Non-pigmented ciliary epithelial cell (primary cell): ENCODE measurements at places on chromosomes 13 and 19.
A peak's percentile ranks its signal among the peaks of the same experiment; 100 is the strongest.

DNA sequence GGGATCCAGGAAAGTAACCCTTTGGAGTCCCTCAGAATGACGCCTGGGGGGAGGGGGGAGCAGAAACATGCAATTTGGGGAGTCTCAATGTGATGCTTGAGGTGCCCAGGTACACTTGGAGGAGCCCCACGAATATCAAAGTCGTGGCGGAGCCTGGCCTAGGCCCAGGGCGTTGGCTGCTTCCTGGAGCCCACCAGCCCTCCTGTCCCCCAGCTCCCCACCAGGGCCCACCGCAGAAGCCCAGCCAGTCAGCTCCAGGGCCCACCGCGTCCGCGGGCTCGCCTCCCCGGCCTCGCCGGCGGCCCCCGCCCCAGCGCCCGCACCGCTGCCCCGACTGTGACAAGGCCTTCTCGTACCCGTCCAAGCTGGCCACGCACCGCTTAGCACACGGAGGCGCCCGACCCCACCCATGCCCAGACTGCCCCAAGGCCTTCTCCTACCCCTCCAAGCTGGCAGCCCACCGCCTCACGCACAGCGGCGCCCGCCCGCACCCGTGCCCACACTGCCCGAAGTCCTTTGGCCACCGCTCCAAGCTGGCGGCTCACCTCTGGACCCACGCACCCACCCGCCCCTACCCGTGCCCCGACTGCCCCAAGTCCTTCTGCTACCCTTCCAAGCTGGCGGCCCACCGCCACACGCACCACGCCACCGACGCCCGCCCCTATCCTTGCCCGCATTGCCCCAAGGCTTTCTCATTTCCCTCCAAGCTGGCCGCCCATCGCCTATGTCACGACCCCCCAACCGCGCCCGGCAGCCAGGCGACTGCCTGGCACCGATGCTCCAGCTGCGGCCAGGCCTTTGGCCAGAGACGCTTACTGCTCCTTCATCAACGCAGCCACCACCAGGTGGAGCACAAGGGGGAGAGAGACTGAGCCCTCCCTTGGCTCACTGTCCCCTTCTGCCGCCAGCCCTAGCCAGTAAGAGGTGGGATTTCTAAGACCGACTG, 2.1 kb downstream of the ZNF575 start:
- no peak for DNase-seq

- no peak for DNase-seq
Measured at GRCh38 chr19:31002518-31003244, 346.6 kb downstream of the TSHZ3 start.

GRCh38 chr19:50222691-50223438, 19.4 kb downstream of the MYH14 start:
- DNase-seq = no peak

DNA sequence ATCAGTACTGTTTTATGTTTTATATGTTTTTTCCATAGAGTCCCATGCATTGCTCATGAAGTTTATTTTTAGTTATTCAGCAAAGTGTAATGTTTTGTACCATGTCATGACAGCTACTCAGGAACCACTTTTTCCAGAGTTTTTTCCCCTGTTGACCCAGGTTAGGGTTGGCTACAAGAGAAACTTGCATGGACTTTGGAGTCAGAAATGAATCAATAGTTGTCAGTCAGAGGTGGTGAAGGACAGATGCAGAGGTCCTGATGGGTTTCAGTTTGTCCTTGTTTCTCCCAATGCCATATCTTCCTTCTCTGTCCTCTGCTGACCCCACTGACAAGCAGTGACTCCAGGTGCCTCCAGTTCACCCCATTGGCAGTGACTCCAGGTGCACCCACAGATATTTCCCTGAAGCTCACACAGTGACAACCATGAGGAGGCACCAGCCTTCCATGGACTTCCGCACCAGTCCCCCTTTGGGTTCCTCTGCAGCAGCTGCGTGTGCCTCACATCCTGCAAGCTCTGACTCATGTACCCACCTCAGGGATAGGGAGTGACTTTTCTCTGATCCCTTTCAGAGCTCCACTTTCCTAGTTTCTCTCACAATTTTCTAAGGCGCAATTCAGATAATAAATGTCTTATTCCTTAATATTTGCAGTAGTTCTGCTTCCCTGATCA, 92.1 kb downstream of the AKAP11 start:
- peak; percentile 43 for DNase-seq

DNA sequence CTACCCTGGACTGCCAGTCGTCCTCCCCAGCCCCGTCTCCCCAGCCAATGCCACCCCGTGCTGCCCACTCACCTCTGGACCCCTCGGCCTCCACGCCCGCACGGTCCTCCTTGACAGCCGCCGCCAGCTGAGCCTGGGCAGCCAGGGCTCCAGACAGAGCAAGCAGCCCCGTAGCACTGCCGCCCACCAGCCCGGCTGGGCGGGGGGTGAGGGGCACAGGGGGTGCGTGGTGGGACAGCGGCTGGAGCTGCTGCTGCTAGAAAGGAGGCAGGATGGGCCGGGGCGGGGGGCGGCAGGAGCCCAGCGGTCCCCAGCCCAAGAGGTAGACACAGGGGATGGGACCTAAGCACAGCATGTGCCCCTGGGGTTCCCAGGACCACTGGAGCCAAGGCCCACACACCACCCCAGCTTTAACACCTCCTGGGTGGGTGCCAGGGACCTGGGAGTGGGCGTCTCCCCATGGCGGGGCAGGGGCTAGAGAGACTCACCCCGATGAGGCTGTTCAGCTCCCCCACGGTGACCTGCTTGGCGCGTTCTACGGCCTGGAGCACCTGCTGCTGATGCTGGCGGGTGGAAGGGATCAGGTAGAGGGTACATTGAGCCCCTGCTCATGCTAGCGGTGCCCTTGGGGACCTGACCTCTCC, 9.7 kb downstream of the TLE2 start:
- DNase-seq = no peak

- no peak for DNase-seq
Measured at GRCh38 chr13:40706439-40706838, 40.0 kb upstream of the FOXO1 start.

GRCh38 chr13:50928102-50928501, 18.5 kb downstream of the RNASEH2B start:
- no peak for DNase-seq

DNA sequence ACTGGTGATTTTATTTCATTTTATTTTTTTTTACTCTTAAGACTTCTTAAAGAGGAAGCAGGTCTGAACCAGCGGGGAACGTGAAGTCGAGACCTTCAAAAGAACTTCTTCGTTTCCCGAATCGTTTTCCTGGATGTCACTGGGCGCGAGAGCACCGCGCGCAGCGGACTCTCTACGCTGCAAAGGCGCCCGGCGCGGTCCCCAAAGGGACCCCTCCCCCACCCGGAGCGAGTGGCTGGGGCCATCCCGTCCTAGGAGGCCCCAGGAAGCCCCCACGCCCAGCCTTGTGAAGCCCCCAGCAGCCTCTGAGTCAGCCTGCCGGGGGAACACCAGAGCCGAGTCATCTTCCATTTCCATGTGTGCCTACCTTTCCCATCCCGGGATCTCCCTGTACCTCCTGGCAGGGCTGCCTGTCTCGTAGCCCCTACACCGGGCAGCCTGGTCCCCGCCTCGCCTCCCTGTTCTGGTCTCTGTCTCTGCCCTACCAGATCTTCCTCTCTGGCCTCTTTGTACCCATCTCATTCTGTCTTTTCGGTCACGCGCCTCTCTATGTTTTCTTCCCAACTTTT, 608 bp downstream of the CD70 start:
- no peak for DNase-seq

GRCh38 chr19:827710-828321, at the start of gene AZU1:
TSS of gene AZU1 (plus strand) at chr19:827837. CDS start at chr19:827847, 10 bp downstream.
- DNase-seq = no peak

GRCh38 chr13:112874751-112875300, 94.2 kb upstream of the MCF2L start:
- DNase-seq = no peak
